Ecto neural progenitor cell (in vitro differentiated cells): ENCODE measurements at places on chromosomes 16 and 17.
A peak's percentile ranks its signal among the peaks of the same experiment; 100 is the strongest.

GRCh38 chr17:57302690-57303465, 46.6 kb downstream of the MSI2 start:
- DNase-seq = no peak

DNA sequence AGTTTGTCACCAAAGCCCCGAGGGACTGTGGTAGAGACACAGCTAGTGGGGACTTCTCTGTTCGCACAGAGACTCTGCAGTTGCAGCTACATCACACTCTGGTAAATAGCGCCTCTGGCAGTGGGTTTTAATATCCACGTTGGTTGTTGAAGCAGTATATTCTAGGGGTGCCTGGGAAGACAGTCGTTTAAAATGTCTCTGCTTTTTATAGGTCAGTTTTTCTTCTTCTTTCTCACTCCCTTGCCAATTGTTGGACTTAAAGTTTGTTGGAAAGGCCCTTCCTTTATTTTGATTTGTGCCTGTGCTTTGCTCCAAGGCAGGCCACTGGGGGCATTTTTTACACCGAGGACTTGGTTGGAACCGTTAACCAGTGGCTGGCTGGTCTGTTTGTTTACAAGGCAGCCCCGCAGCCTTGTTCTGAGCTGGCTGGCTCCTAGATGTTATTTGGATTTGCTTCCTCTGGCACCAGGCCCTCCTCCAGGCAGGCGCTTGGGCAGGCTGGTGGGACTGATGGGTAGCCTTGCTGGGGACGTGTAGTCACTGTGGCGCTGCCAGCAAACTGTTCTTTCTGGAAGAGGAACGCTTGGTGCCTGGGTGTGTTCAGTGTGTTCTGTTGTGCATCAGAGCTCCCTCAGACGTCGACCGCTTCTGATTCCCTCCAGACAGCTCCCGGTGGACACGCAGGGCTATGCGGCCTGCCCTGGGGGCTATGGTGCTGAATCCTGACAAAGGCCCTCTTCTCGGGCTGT, 218.2 kb upstream of the CHMP6 start:
- no peak for DNase-seq

- no peak for DNase-seq
Measured at GRCh38 chr17:82599674-82600661, 48.3 kb downstream of the WDR45B start.

GRCh38 chr17:66960613-66961012, 3.9 kb upstream of the CACNG4 start:
- no peak for DNase-seq

DNA sequence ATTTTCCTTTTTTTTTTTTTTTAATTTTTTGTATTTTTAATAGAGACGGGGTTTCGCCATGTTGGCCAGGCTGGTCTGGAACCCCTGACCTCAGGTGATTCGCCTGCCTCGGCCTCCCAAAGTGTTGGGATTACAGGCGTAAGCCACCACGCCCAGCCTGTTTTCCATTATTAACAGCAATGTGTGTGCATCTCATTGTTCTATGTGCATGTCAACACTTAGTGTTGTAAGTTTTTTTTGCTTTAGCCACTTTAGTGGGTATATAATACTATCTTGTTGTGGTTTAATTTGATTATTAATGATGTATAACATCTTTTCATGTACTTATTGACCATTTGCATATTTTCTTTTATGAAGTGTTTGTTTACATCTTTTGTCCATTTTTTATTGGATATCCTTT, 32.8 kb upstream of the BHLHA9 start:
- no peak for DNase-seq

DNA sequence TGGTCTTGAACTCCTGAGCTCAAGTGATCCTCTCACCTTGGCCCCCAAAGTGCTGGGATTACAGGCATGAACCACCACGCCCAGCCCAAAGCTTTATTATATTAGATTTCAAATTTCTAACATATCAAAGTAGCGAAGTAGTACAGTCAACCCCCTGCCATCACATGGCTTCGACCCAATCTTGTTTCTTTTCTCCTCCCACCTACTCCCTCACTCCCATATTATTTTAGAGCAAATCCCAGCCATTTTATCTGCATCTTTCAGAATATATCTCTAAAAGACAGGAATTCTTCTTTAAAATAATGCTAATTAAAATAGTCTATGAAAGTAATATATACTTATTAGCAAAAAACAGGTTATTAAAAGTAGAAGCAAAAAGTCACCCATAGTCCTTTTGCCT, 893 bp downstream of the IGSF6 start:
- no peak for DNase-seq

DNA sequence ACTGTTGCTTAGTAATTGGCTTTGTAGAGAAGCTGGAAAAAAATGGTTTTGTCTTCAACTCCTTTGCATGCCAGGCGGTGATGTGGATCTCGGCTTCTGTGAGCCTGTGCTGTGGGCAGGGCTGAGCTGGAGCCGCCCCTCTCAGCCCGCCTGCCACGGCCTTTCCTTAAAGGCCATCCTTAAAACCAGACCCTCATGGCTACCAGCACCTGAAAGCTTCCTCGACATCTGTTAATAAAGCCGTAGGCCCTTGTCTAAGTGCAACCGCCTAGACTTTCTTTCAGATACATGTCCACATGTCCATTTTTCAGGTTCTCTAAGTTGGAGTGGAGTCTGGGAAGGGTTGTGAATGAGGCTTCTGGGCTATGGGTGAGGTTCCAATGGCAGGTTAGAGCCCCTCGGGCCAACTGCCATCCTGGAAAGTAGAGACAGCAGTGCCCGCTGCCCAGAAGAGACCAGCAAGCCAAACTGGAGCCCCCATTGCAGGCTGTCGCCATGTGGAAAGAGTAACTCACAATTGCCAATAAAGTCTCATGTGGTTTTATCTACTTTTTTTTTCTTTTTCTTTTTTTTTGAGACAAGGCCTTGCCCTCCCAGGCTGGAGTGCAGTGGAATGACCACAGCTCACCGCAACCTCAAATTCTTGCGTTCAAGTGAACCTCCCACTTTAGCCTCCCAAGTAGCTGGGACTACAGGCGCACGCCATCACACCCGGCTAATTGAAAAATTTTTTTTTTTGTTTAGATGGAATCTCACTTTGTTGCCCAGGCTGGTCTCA, 6.2 kb upstream of the TMEM235 start:
- no peak for DNase-seq

DNA sequence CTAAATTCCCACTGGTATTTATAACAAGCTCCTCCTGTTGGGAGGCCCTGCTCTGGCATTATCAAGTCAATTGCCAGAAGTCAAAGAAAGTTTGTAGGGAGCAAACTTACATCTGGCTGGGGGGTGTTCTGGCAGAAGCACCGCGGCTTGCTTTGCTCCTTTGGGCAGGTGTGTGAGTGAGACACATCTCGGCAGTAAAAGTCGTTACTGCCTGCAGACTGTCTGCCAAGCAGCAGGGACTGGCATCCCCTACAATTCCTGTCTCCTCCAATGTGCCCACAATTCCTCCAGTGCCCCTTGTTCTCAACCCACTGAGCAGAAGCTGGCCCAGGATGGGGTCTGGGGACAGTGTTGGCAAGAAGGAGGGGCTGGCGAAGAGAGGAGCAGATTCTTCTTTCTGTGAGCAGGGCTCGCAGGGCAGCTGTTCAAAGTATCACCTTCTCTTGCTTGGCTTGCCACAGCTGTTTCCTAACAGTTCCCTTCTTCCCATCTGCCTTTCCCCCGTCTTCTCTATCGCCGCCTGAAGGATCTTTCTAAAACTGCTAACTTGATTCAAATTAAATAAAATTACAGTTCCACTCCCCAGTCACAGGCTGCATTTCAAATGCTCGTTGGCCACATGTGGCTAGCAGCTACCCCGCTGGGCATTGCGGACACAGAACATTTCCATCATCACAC, 30.2 kb downstream of the SPACA3 start:
- no peak for DNase-seq

GRCh38 chr16:87163637-87164036, 153.6 kb downstream of the C16orf95 start:
- no peak for DNase-seq

DNA sequence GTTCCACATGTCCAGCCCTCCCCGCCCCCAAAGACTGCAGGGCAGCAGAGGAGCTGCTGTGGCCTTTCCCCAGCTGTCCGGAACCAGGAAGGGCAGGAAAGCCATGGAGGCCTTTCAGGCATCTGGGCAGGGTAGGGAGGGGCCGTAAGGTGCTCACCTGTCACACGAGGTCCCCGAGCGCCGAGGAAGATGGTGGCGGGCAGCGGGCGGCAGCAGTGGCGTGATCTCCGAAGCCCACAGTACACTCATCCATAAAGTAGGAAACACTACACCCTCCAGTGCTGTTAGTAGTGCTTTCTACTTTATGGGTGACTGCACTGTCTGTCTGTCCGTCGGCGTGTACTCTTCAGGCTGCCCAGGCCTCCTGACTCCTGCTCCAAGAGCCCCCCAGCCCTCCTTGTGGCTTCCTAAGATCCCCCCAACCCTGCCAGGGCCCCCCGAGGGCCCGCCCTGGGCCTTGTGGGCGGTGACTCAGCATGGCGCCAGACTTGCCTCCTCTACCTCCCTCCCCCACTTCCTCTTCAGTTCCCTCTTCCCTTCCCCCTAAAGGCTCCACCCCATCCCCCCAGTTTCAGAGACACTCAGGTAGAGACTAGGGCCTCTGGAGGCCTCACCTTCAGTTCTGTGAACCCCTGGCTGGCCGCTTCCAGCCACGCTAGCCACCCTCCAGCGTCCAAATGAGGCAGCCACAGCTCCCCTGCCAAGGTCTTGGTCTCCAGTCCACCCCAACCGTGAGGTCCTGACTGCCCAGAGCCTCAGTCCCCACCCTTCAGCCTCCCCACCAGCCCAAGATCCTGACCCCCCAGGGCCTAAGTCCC, 2.6 kb upstream of the TSPOAP1 start:
- DNase-seq = peak; percentile 44

DNA sequence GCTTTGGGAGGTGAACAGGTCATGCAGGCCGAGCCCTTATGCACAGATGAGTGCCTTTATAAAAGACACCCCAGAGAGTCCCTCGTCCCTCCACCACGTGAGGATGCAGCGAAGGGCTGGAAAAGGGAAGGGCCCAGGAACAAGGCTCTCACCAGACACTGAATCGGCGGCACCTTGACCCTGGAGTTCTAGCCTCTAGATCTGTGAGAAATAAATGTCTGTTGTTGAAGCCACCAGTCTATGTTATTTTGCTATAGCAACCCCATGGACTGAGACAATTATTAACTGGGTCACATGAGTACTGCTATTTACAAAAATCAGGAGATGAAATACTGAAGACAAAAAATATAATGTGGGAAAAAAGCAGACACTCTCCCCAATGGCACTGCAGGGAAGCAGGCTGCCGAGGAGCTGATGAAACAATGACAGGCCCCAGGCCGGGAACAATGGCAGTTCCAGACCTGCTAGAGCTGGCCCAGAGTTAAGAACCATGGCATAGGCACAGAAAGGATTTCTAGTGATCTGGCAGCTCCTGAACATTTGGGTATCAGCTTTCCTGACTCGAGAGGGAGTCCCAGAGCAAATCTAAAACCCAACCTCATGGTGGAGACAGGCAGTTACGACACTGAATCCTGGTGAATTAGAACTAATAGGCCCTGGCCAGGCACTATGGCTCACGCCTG, 17.8 kb upstream of the GGA2 start:
- no peak for DNase-seq

- peak; percentile 92 for DNase-seq
Measured at GRCh38 chr17:58417300-58418092, at the start of gene RNF43. TSS of gene RNF43 (minus strand) at chr17:58417534. CDS start at chr17:58415577, 1,957 bp downstream.

DNA sequence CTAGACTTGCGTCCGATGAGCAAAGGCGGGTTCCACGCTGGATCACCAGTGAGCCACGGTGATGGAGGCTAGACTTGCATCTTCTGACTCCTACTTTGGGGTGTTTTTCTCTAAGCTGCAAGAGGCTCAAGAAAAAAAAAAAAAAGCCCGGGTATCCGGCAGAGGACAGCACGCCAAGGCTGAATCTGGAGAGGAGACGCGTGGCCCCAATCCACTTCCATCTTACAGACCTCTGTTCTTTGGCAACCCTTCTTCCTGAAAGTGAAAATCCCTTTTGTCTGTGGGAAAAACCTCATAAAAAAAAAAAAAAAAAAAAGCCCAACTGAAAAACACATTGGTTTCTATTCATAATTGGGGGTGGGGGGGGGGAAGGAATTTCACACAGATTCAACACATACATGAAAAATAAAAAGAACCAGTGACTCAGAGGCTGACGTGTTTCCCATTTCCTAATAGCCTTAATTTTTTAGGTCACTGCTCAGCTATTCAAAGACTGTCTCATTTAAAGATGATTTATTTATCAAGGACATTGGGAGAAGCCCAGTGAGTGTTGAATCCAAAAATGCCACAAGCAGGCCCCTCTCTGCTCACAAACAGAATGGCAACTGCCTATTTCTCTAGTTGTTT, 258.3 kb downstream of the FOXL1 start:
- no peak for DNase-seq

DNA sequence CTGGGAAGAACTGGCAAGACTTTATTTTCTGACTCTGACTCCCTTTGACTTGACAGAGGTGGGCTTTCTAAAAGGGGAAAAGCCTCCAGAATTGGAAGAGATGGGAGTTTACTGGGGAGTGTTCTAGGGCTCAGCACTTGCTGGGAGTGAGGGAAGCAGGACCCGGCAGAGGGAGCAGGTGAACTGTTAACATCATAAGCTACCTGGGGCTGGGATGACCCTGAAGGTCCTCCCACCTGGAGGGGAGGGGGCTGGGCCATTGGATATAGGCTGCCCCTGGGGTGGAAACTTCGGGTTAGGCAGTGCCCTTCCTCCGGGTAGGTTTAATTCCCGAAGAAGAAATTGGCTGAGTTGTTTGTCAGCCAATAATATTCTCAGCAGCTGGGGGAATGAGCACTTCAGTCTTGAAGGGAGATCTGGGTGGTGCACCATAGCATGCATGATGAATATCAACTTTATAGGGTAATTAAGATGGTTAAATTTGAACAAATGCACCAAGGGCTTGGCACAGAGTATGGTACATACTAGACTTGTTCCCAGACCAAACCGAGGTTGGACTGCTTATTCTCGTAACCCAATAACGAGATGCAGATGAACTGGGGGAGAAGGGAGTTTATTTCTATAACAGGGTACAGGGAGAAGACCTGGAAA, 337.0 kb downstream of the HAPSTR1 start:
- no peak for DNase-seq

DNA sequence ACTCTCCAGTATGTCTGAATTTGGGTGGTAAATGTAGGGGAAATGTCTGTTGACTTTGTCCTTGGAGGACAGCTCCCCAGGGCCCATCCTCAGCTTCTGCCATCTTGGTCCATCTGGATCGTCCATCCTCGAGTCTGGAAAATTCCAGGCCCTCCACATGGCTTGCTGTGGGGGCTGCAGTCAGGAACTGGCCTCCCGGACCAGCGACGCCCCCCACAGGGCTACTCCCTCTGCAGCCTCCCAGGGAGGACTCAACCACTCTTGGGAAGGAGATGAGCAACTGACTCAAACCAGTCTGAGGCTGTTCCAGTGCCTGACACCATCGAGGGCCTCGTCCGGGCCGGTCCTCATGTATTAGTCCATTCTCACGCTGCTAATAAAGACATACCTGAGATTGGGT, 5.5 kb upstream of the ZG16B start:
- no peak for DNase-seq

GRCh38 chr17:2025220-2025621, at the start of gene RTN4RL1:
TSS of gene RTN4RL1 (minus strand) at chr17:2025334. CDS start at chr17:2024865, 469 bp downstream.
- peak; percentile 84 for DNase-seq

- peak; percentile 72 for DNase-seq
Measured at GRCh38 chr17:66200685-66201092, 8.8 kb upstream of the CEP112 start.
